ENCODE measurements at places on chromosomes 11 and 22.
A peak's percentile ranks its signal among the peaks of the same experiment; 100 is the strongest.

DNA sequence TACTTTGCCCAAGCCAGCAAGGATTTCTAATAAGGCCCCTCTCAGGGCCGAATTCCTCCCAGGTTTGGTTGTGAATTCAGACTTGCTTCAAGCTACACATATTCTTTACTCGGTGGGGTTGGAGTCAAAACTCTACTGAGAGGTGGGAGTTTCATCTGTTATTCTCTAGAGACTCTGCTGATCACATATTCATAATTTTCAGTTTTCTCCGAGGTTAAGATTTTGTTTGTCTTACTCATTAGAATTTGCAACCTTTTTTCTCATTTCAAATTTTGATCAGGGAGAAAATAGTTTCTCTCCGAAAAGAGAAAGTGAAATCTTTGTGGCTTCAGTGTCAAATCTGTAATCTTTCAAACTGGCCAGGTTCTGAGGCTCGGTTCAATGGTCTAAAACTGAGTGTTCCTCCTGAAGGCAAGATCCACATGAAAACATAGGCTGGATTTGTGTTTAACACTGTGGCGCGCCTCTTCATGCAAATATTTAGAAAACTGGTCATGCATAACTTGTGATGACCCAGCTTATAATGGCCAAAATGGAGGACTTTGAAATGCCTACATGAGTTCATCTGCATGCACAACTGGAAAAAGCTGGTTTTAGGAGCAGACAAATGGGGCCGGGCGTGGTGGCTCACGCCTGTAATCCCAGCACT is 21.5 kb upstream of the GSTP1 start:
- peak; percentile 95 for DNase-seq

DNA sequence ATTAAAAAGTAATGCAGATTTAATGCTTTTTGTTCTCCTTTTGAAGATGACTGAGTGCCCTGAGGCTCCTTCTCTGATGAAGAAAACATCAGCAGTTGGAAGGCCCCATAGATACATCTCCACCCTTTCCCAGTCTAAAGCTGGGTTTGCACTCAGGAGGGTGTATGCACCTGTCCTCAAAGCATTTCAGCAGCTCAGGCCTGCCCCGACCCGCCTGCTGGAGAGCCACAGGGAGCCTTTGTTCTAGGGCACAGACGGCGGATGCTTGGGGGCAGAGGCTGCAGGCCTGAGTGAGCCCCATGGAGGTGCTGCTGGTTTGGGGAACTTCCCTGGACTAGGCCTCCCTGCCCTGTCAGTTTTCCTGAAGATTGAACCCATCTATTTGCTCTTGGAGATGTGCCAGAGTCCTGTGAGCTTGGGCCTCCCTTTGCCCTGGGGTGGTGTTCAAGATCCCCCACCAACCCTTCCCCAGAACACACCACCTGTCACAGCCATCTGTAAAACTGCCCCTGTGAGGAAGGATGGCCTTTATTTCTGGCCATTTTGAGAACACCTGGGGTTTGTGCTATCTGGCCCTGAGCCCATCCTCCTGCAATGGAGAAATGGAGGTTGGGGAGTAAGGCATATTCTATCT is 160.0 kb downstream of the NAV2 start:
- no peak for DNase-seq

- no peak for DNase-seq
Observed at GRCh38 chr11:24963852-24964251, 467.0 kb downstream of the LUZP2 start.

DNA sequence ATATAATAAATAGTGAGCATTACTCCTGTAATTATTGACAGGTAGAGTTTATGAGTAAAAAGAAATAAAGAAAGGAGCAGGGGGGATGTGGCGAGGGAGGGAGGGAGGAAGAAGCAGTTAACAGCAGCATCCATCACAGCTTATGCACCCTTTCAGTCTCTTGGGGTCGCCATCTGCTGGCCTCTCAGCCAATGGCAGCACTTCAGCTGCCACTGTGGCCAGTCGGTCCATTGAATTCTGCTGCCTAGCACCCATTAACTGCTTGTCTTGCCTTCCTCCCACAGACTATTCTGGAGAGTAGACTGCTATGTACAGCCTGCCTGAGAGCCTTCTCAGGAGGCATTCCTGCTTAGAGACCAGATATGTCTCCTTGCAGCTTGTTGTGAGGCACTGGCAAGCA is 388.3 kb downstream of the TENM4 start:
- no peak for DNase-seq

DNA sequence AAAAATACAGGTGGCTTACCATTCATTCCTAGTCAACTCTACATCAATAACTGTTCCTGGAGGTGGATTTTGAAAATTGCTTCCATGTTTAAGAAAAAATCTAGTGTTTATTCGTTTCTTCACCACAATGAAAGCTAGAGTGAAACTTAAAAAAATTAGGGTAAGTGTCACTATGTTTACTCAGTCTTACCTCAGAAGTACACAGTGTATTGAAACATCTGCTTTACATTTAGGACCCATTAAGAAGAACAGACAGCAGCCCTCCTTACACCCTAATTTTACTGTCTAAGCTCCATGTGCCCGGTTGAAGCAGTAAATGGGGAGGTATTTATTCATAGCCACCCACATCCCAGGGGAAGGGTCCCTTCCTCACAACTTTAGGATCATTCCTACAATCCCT is 51.4 kb downstream of the PIWIL3 start:
- no peak for DNase-seq

GRCh38 chr11:64234647-64235379 is 429 bp downstream of the VEGFB start:
- peak; percentile 42 for DNase-seq

DNA sequence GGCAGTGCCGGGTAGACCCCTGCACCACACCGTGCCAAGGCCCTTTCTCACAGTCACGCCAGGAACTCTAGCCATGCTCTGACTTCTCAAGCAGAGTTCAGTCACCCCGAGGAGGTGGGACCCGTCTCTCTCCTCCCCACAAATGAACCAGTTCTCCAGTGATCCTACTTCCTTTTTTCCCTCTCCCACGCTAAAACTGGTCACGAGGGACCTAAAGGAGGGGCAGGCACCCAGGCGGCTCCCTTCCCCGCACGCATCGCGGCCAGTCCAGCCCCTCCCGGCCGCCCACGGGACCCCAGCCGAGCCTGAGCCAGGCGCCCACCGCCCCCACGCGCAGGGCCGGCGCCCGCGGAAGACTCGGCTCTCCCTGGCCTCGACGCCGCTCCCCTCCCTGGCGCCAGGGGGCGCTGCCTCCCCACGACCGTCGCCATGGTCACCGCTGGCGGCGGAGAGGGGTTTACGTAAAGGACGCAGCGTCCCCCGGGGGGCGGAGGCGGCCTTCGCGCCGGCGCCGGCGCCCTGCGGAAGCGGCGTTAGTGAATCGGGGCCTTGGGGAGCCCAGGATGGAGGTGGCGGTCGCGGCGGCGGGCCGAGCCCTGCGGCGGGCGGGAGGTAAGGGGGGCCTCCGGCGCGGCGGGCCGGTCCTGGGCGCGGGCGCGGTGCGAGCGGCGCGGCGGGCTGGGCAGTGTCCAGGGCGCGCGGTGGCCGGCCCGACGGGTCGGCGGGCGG is at the start of gene DAGLA:
Gene DAGLA (plus strand): TSS at position 499 of the 729 bp plus-strand sequence. CDS start 39,765 bp downstream, outside the sequence.
- peak; percentile 72 for DNase-seq

- DNase-seq: no peak
Observed at GRCh38 chr11:75161506-75162095, 10.7 kb downstream of the SLCO2B1 start.

GRCh38 chr11:75994616-75995015 is 179.6 kb downstream of the UVRAG start:
- DNase-seq: no peak

DNA sequence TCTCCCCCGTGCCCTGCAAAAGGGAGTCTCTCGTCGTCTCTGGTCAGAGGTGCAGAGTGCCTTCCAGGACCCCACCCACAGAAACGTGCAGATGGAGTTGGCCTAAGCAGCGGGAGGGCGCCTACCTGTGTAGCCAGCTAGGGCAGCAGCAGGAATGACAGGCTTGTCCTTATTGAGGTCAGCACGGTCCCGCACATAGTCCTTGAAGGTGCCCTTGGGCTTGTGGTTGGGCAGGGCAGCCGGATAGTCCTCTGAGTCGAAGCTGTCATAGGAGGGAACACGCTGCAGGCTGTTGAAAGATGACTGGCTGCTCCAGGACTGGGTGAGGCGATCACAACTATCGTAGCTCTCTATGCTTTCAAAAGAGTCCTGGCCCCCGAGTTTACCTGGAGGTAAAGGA is 107.3 kb downstream of the ETS1 start:
- DNase-seq: no peak

DNA sequence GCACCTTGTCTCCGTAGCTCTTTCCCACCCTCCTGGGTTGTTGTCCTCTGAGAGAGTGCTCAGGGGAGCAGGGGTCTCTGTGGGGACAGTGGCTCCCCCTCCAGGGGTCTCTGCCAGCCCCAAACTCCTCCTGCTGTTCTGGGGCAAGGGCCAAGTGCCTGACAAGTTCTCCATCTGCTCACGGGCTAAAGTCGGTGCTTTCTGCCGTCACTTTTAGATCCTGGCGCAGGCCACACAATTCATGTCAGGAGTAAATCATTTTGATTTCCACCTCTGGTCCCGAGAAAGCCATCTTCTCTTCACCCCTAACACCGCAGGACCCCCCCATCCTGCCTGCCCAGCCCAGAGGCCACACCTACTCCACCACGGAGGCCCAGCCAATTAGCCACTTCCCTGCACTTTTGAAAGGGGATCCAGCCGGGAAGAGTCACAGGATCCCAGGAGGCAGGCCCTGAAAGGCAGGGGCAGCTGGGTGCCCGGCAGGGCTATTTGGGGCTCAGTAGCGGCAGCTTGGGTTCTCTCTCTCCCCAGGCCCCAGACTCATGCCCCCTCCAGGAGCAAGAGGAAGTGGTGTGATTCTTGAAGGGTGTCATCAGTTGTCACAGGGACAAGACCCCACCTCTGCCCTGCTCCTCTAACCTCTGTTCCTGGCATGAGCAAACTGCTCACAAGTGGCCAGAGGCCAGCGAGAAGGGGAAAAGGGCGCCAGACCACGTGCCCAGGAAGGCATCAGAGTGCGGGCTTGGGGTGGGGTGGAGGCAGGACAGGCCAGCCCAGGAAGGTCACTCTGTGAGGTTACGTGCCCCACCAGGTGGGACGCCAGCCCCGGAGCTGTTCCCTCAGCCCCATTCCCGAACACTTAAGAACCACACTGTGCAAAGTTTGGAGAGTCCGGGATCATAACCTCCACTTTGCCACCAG is 1.3 kb downstream of the MACROD1 start:
- no peak for DNase-seq

Measured in kidney tubule cell (primary cell).